ENCODE measurements at places on chromosomes 2 and 18.

- no peaks in the 10 kb centered on the region for H3K4me1 ChIP-seq
- no peaks in the 10 kb centered on the region for H3K36me3 ChIP-seq
- H3K4me3 ChIP-seq: no peak overlapping the region
Measured at GRCh38 chr2:105454801-105455485, 56.1 kb upstream of the FHL2 start.

DNA sequence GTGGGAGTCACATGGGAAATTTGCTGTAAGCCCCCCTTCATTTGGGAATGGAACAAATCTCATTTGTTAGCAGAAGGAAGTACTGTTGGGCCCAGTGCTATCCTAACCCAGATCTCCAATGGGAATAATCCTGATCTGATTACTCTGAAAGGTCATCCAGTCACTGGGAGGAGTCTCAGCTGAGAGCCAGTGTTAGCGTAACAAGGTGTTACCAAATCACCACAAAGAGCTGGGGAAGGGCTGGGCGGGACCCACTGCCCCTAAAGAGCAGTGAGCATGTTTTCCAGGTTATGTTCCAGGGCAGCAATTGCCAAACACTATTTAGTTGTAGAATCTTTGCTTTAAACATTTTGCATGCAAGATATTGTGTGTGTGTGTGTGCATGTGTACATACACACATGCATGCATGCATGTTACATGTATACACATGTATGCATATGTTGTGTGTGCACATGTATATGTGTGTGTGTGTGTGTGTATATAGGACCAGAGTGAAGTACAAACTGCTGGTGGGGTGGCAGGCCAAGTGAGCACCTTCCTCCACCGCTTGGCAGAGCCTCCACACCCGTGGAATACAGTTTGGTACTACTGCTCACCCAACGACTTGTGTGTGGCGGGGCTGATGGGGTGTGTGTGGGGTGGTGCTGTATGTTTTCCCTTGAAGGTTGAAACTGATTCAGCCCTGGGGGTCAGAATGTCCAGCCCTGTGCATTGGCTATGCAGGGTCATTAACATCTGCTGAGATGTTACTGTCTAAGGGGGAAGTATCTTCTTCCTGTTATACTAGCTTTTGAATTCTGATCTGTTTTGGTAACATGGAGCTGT is 15.2 kb downstream of the INPP5D start:
- H3K27me3 ChIP-seq: no peaks in the 10 kb centered on the region
- H3K4me1 ChIP-seq: peaks cover 83% of the 10 kb centered on the region
- peak overlapping the region; percentile 17 for H3K4me3 ChIP-seq

- H3K36me3 ChIP-seq: no peaks in the 10 kb centered on the region
- no peak overlapping the region for H3K4me3 ChIP-seq
- H3K27me3 ChIP-seq: no peaks in the 10 kb centered on the region
Measured at GRCh38 chr18:22318745-22319407, 98.8 kb downstream of the CTAGE1 start.

GRCh38 chr2:112108178-112108832 is 29.9 kb upstream of the FBLN7 start:
- no peak for DNase-seq
- H3K27ac ChIP-seq: no peak overlapping the region
- no peaks in the 10 kb centered on the region for H3K4me1 ChIP-seq
- H3K4me3 ChIP-seq: no peak overlapping the region
- peaks cover 36% of the 10 kb centered on the region for H3K36me3 ChIP-seq
- H3K27me3 ChIP-seq: no peaks in the 10 kb centered on the region

DNA sequence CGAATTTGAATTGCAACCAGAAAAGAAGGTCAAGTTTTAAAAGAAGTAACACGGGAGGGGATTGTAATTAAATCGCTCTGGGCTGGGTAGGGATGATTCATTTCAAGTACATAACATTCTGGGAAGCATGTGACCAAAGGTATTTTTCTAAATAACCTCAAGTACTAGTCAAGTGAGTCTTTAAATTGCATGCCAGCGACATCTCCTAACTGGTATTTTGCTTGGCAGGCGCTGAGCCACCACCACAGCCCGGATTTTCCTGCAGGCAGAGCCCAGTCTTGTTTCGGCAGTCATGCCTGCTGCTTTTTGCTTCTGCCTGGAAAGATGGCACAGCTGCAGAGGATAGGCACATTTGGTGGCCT is 33.7 kb upstream of the NPAS2 start:
- no peaks in the 10 kb centered on the region for H3K27me3 ChIP-seq
- H3K36me3 ChIP-seq: no peaks in the 10 kb centered on the region
- no peak for DNase-seq
- H3K27ac ChIP-seq: no peak overlapping the region

DNA sequence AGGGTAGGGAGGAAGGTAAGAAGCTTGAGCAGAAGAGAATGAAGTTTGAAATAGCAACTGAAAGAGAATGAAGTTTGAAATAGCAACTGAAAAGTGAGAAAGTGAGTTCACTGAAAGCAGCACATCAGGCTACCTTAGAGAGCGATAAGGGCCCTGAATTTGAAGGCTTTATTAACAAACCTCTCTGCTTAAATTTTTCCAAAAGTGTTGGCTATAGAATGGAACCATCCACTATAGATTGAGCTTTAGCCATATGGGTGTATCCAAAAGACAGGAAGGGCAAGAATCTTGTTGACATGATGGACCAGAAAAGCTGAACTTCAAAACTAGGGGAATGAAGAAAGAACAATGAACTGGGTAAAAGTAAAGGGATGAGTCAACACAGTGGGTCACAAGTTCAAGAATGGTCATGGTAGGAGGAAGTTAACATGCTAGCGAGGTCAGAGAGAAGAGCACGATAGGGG is 122.5 kb downstream of the ASXL3 start:
- H3K27me3 ChIP-seq: no peaks in the 10 kb centered on the region
- H3K4me3 ChIP-seq: peak overlapping the region; percentile 38
- peak overlapping the region; percentile 76 for H3K27ac ChIP-seq
- H3K36me3 ChIP-seq: no peaks in the 10 kb centered on the region

- no peaks in the 10 kb centered on the region for H3K4me1 ChIP-seq
- H3K27me3 ChIP-seq: no peaks in the 10 kb centered on the region
- no peak for DNase-seq
- H3K36me3 ChIP-seq: peaks cover 6% of the 10 kb centered on the region
- H3K4me3 ChIP-seq: no peak overlapping the region
Measured at GRCh38 chr2:113716291-113716690, 40.2 kb downstream of the SLC35F5 start.

- no peaks in the 10 kb centered on the region for H3K27me3 ChIP-seq
- DNase-seq: peak; percentile 15
- H3K36me3 ChIP-seq: no peaks in the 10 kb centered on the region
- peaks cover 6% of the 10 kb centered on the region for H3K4me1 ChIP-seq
Measured at GRCh38 chr2:217166241-217166850, 306.5 kb upstream of the TNP1 start.

- H3K36me3 ChIP-seq: no peaks in the 10 kb centered on the region
- no peak overlapping the region for H3K4me3 ChIP-seq
- H3K27ac ChIP-seq: peak overlapping the region; percentile 73
- peaks cover 25% of the 10 kb centered on the region for H3K4me1 ChIP-seq
- DNase-seq: peak; percentile 80
Measured at GRCh38 chr2:43174368-43174916, 52.0 kb downstream of the ZFP36L2 start.

- H3K27ac ChIP-seq: no peak overlapping the region
- H3K36me3 ChIP-seq: no peaks in the 10 kb centered on the region
- DNase-seq: no peak
- no peaks in the 10 kb centered on the region for H3K4me1 ChIP-seq
- no peak overlapping the region for H3K4me3 ChIP-seq
Measured at GRCh38 chr2:11546072-11546471, 12.2 kb downstream of the GREB1 start.

DNA sequence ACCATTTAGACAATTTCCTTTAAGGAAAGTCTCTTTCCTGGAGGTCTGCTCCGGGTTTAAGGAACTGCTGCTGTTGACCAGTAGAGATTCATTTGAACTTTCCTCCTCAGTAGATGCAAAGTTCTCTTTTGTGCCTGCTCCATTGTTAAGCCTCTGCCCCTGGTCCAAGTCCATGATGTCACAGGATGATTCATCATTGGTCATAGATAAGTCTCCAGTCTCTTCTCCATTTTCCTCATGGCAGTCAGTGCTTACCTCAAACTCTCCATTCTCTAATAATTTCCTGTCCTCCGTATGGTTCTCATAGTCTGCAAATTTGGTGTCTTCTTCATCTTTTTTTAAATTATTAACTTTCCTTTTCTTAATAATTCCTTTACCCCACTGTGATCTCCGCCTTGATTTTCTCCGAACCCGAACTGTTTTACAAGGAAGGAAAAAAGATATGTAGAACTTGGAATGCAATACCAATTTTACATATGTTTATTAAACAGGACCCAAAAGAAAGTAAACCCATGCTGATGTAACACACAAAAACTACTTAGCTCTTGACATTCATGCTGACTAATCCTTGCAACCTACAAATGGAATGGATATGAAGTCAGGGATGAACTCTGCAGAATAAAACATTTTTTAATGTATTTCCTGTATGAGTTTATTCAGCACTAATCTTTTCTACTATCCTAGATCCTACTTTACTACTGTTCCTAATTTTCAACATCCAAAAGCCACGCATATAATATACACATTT is 169.1 kb downstream of the ATAD2B start:
- no peak overlapping the region for H3K4me3 ChIP-seq
- no peak overlapping the region for H3K27ac ChIP-seq
- H3K36me3 ChIP-seq: peaks cover 18% of the 10 kb centered on the region
- no peaks in the 10 kb centered on the region for H3K27me3 ChIP-seq

DNA sequence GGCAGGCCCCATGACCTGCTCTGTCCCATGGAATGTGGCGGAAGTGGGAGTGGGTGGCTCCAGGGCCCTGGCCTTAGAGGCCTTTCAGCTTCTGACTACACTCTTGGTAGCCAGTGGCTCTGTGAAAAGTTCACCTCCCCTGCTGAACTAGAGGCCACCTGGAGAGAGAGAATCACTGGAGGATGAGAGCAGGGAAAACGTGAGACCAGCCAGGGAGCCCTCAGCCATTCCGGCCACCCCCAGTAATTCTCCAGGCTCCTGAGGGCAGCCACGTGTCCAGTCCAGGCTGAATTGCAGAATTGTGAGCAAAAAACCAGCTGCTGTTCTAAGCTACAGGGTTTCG is 10.5 kb downstream of the COLEC12 start:
- no peaks in the 10 kb centered on the region for H3K36me3 ChIP-seq
- H3K27ac ChIP-seq: no peak overlapping the region
- H3K27me3 ChIP-seq: no peaks in the 10 kb centered on the region
- no peaks in the 10 kb centered on the region for H3K4me1 ChIP-seq
- no peak overlapping the region for H3K4me3 ChIP-seq

DNA sequence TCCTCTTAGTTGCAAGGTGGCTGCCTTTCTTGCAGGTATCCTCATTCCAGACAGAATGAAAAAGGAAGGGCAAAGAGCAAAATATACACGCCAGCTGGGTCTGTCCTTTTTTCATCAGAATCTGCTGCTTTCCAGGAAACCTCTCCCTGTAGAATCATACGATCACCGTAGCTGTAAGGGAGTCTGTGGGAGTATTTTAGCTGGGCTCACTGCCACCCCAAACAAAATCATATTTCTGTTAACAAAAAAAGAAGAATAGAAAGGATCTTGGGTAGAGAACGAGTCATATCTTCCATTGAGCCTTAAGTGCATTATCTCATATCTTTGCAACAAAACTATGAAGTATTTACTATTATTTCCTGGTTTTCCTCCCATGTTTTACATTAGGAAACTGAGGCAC is 15.0 kb upstream of the TANC1 start:
- H3K4me1 ChIP-seq: no peaks in the 10 kb centered on the region
- DNase-seq: no peak
- H3K36me3 ChIP-seq: no peaks in the 10 kb centered on the region
- no peak overlapping the region for H3K4me3 ChIP-seq
- no peak overlapping the region for H3K27ac ChIP-seq
